ENCODE measurements at places on chromosomes 1 and 21. TPM values are rescaled to one million over a fixed set of nuclear protein-coding genes. Genes with fewer than 3 reads are reported as not detected.

COL6A2 gene
- total RNA-seq: 62.7 TPM

DNA sequence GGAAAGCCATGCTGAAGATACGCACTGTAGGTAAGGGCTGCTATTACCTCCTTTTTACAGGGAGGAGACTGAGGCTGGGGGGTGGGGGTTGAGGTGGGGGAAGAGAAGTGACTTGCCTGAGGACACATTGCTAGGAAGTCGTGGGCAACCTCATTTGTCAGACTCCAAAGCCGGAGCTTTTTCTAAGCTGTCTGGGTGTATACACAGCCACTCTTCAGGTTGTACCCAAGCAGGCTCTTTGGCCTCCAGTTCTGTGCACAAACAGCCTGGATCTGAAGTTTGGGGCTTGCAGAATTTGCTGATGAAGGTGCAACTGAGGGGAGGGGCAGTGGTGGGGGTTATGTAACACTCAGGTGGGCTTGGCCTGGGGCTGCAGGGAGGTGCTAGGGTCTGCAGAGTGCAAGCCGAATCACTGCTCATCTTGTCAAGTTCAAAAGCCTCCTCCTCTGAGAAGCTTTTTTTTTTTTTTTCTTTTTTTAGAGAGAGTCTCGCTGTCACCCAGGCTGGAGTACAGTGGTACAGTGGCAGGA lies 16.9 kb downstream of the TINAGL1 start:
- no peak overlapping the region for H3K27ac ChIP-seq
- H3K4me1 ChIP-seq: peaks cover 5% of the 10 kb centered on the region
- no peak for DNase-seq
- H3K4me3 ChIP-seq: no peak overlapping the region
- H3K36me3 ChIP-seq: no peaks in the 10 kb centered on the region

DNA sequence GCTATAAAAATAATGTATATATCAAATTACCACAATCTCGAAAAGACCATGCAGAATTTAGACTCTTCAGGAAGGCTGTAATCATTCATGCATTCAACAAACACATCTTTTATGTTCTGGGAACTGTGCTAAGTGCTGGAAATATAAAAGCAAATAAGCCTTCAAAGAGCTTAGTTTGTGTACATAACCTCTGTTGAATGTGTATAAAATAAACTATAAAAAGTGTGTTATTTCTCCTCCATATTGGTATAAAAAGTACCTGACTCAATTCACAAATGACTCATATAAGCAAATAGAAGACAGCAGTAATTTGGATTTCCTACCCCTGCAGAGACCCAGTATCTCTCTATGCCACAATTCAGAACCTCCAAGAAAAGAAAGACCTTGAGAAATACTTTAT lies 36.8 kb downstream of the RAB3GAP2 start:
- H3K27me3 ChIP-seq: no peaks in the 10 kb centered on the region
- DNase-seq: no peak
- no peak overlapping the region for H3K27ac ChIP-seq
- H3K4me3 ChIP-seq: no peak overlapping the region

CHIA gene
- total RNA-seq: not detected

GRCh38 chr1:200437556-200438203 lies 27.8 kb upstream of the ZNF281 start:
- no peaks in the 10 kb centered on the region for H3K36me3 ChIP-seq
- no peak for DNase-seq
- H3K27ac ChIP-seq: no peak overlapping the region

Data from H1 (cell line).